ENCODE measurements at places on chromosomes 1 and 21.

DNA sequence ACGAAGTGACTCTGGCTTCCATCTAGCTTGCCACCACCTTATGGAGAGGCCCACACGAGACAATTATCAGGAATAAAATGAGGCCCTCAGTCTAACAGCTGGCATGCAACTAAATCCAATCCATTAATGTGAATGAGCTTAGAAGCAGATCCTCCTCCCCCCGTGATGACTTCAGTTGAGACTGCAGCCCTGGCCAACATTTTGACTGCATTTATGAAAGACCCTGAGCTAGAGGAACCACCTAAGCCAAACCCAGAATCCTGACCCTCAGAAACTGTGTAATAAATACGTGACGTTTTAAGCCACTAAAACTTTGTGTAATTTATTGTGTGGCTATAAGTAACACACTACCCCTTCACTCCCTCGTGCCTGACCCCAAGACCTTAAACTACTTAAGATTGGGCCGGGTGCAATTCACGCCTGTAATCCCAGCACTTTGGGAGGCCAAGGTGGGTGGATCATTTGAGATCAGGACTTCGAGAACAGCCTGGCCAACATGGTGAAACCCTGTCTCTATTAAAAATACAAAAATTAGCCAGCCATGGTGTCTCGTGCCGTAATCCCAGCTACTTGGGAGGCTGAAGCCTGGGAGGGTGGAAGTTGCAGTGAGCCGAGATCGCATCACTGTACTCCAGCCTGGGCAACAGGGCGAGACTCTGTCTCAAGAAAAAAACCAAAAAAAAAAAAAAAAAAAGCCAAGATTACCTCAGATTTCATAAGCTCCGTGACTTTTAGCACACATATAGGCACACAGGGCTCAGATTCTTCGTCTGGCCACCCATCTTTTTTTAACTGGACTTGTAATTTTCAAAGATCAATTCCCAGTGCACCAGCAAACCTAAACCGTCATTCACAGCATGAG, 72.5 kb downstream of the ENAH start:
- no peak for DNase-seq

- no peak for DNase-seq
These were observed 35.2 kb downstream of the JUN start for GRCh38 chr1:58748666-58749065.

DNA sequence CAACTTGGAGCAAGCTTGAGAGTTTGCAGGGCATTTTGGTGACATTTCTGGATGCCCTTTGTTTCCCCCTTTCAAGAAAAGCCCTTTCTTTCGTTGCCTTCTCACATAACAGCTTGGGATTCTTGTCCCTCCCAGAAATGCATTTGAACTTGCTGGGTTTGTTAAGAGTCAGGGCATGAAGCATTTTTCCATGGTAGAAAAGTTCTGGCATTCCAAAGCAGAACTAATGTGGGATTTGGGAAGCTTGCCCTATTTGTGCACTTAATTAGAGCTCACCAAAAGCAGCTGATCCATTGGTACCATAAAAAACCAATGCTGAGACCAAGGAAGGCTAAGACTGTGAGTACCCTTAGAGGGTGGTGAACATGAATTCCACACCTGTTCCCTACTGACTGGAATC, 99.8 kb upstream of the HOOK1 start:
- DNase-seq, result no peak

- DNase-seq, result no peak
These were observed 87.0 kb downstream of the NRIP1 start for GRCh38 chr21:14977814-14978213.

DNA sequence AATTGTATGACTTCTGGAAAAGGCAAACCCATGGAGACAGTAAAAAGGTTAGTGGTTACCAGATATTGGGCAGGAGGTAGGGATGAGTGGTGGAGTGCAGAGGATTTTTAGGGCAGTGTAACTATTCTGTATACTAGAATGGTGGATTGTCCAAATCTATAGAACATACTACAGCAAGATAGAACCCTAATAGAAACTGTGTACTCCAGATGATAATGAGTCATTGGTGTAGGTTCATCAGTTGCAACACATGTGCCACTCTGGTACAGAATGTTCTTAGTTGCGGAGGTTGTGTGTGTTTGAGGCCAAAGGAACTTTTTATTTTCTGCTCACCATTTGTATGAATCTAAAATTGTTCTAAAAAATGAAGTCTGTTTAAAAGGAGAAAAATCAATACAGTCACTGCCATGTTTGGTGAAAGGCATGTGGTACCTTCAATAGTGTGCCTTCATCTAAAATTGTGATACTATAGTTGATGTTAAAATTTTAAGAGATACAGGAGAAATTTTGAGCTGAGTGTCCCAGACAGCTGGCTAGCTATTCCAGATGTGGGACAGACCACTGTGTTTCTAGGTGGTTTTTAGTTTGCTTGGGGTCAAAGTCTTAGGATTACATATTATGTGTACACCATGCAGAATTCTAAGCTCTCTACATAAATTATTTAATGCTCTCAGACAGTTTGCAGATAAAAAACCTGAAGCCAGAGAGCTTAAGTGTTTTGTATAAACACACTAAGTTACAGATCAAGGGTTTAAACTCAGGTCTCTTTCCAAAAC, 150.5 kb downstream of the RPS6KC1 start:
- DNase-seq, result no peak

- DNase-seq, result no peak
These were observed 116.4 kb downstream of the OLFML2B start for GRCh38 chr1:161907265-161907664.

- DNase-seq, result no peak
These were observed 7.8 kb downstream of the GPBP1L1 start for GRCh38 chr1:45678489-45678888.

- no peak for DNase-seq
These were observed 28.8 kb downstream of the H6PD start for GRCh38 chr1:9263276-9263855.

DNA sequence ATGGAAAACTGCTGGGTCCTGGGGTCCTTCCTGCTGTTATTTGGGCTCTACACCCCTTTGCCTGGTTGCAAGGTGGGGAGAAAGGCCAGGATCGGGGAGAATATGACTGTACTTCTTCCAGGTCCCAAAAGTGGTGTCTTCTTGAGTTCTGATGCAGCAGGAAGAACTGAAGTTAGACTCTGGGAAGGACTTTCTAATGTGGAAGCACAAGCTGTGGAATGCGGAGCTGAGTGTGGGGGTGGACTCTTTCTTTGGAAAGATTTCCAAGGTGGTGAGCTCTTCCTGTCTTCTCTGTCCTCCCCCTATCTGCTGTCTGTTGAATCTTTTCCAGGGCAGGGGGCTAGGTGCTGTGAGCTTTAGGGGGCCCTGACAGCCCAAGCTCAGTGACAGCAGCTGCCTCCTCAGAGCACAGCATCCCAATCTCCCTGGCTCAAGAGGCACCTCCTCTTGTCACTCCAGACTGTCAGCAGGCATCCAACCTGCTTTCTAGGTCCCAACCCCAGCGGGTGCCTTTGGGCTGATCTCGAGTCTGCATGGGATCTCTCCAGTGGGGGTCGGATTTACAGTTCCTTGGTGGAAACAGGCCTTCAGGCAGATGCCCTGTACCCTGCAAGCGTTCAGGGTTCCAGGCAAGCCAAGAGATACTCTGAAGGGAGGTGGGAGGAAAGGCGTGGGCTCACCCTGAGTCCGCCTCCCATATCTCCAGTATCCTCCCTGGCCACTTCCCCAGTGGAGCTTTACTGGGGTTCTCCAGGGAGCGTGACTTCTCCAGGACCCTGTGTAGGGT, 23.2 kb downstream of the ADORA1 start:
- no peak for DNase-seq

GRCh38 chr1:99849413-99849743, 783 bp upstream of the AGL start:
- DNase-seq, result no peak

DNA sequence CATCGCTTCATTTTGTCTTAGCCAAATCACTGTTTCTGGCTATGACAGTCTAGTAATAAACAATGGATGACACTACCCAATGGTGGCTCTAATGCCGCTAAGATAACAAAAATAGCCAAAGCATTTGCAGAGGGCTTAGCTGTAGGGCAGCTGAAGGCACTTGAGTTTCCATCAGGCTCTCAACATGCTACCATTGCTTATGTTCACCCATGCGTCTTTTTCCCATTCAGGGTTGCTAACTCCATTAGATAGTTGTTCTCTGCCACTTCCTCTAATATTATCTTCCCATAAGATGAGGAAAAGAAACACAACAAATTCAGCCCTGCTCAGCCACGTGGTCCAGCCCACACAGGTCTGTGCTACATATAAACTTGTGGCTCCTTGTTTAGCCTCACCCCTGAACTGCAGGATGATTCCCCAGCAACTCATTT, 159.6 kb downstream of the TOMM20 start:
- no peak for DNase-seq

- DNase-seq, result no peak
These were observed 173.3 kb downstream of the CAMTA1 start for GRCh38 chr1:6958407-6959030.

DNA sequence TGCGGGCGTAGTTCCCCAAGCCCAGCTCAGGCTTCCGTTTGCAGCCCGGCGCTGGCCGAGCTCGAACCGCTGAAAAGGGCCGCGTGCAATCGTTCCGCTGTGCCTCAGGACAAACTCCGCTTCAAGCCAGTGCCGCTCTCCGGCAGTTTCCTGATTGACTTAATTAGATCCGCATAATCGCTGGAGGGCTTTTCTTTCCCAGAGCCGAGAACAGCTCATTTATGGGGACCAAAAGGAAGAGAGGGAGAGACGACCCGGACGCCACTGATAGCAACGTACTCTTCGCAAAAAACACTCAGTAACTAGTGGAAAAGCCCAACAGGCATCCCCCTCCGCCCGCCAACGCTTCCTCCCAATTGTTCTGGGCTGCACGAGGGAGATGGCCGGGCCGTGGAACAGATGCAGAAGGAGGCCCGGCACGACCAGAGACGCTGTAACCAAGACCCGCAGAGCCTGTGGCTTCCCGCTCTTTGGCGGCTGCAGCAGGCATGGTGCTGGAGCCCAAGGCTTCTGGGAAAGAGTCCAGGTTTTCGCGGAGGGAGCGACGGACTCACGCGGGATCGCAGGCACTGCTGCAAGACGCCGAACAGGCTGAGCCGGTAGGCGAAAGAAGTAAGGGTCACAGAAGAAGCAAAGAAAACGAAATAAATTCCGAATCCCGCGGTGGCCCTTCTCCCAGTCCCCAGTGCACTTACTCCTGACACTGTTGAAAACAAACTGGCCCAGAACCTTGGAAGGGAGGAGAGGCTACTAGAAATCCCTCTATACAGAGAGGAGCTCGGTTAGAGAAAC, 3.6 kb upstream of the FOXD2 start:
- no peak for DNase-seq

DNA sequence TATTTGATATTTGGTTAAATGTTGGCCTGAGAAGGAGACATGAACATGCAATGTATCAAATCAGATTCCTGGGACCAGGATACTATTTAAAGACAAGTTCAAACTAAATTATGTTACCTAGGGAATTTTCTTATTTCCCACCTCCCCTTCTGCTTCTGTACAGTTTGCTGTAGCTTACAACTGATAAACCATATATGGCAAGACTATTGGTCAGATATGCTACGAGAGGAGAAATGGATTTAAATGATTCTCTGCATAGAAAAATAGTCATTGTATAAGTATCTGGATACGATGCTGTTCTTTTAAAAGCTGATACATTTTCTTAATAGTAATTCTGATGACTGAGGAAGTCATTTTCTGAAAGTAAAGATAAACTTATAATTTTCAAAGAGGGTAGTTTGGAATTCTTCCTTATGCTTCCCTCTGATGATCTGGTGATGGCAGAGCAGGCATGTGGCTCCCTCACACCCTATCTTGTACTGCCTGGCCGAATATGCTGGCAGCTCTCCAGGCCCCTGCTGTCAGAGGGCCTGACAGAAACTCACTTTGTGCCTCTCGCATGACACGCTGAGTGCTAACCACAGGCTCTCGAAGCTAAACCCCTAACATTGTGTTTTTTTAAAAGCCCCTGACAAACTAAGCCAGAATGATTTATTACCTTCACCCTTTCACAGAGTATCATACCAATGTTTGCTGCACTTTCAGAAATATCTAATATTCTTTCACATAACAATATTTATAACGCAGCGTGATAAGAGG, 19.4 kb downstream of the RRP15 start:
- no peak for DNase-seq
